Upper lobe of right lung (tissue), 1 donor: ENCODE measurements at places on chromosomes 5 and 9. TPM values are rescaled to one million over a fixed set of nuclear protein-coding genes. Genes with fewer than 3 reads are reported as not detected.

DNA sequence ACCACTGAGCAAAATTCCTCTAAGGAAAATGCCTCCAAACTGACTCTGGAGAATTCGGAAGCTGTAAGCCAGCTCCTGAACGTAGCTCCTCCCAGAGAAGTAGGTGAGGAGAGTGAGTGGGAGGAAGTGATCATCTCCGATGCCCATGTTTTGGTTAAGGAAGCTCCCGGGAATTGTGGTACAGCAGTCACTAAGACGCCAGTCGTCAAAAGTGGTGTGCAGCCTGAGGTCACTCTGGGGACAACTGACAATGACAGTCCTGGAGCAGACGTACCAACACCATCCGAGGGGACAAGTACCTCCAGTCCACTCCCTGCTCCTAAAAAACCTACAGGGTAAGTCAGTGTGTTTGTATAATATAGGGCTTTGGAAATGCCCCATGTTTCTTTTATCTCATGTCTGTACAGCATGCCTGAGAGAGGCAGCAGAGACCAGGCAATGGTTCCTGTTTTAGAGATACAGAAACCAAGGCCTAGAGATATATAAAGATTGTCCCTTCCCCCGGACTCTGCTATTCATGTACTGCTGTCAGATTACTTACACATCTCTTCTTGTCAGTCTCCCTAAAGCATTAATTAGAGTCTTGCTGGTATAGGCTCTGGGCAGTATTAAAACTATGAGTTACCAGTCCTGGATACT, 23.9 kb downstream of the HMGXB3 start:
- DNase-seq, result no peak

DNA sequence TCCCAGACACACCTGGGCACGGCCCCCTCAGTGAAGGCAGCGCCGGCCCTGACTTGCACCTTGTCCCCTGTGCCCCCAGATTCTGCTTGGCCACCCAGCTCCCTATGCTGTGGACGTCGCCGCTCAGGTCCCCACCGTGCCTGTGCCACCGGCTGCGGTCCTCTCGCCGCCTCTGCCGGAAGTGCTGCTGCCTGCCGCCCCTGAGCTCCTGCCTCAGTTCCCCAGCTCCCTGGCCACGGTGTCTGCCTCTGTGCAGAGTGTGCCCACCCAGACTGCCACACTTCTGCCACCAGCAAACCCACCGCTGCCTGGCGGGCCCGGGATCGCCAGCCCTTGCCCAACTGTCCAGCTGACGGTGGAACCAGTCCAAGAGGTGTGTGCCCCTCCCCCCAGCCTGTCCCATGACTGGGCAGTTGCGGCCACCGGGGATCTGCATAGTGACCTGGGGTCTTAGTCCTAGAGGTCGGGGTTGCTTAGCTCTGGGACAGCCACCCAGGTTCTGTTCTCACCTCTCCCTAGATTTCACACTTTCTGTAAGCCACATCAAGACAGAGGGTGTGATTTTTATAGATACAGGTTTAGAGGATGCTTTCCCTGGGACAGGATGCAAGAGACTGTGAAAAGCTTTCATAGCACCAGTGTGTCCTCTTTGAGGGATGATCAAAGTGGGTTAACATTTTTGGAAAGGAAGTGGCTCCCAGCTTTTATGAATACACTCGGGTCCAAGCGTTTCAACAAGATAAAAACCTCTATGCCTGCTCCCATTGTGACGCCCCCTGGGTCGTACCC, 78.0 kb downstream of the WNK2 start:
- DNase-seq, result peak; percentile 46

GRCh38 chr5:90446961-90447360, 27.6 kb downstream of the MBLAC2 start:
- no peak for DNase-seq

DNA sequence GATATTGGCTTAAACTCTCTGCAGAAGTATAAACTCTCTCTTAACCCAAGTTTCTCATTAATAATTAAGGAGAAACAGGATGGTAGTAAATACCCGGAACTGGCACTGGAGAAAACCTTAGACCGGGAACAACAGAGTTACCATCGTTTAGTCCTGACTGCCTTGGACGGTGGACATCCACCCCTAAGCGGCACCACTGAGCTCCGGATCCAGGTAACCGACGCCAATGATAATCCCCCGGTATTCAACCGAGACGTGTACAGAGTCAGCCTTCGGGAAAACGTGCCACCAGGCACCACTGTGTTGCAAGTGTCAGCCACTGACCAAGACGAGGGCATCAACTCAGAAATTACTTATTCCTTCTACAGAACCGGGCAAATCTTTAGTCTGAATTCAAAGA, 861 bp downstream of the PCDHGB5 start:
- no peak for DNase-seq

GRCh38 chr5:90563108-90563507, 4.5 kb downstream of the ADGRV1 start:
- DNase-seq, result no peak

DNA sequence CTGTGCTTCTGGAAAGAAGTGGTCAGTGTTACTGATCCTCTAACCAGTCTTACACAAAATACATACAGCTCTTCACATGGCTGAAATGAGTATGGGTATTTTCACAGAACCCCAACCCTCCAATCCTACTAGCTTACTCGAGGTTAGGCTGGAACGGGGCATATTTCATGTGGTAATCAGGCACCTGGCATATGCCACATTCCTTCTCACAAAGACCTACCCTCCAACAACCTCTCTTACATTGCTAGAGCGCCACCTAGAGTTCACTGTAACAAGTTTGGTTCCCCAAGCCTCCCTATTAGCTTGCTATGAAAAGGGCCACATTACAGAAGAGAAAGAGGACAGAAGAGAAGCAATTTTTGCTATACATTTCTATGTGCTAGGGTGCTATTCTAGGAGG, 597.3 kb downstream of the PRELID2 start:
- DNase-seq, result no peak

GRCh38 chr5:96236051-96236450, 197.0 kb downstream of the PCSK1 start:
- no peak for DNase-seq

DNA sequence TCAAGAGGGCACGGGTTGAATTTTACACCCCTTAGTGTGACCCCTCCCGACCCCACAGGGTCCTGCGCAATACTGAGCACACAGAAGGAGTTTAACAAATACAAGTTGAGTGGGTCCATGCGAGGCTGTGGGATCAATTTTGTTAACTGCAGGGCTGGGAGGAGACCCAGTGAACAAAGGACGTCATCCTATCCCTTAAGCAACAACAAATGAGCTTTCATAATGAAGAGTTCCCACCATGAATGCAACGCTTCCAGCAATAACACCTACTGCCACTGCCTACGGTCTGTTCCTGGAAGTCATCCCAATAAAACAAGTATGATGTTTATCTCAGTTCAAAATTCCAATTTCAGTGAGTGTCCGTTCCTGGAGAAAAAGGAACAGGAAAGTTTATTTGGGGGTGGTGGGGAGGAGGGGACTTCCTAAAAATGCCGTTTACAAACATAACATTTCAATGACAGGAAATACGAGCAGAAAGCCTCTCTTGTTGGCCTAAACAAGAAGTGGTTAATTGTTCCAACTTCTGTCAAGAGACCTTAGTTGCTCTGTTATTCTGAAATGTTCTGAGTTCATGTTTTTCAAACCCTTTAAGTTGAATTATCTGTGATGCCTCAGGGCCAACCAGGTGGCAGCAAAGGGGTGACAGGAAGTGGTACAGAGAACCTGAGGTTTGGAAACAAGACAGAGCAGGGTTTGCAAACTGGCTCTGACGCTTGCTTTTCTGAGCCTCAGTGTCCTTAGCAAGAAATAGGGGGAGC, 65.8 kb upstream of the PLPP6 start:
- no peak for DNase-seq

- no peak for DNase-seq
Observed at GRCh38 chr5:147072622-147073021, 162.2 kb upstream of the STK32A start.

GRCh38 chr9:132989414-132989996, 11.0 kb downstream of the GFI1B start:
- no peak for DNase-seq

GRCh38 chr5:102681403-102681983, 73.6 kb upstream of the PAM start:
- DNase-seq, result peak; percentile 67

DNA sequence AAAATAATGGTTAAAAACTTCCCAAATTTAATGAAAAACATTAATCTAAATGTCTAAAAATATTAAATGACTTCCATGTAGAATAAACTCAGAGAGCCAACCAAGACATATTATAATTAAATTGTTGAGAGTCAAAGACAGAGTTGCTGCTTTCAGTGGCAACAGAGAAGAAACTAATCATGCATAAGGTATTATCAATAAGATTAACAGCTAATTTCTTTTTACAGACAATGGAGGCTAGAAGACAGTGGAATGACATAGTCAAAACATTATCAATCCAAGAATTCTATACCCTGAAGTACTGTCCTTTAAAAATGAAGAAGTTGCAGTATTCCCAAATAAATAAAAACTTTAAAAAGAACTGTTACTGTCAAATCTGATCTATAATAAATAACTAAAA, 268.7 kb downstream of the IRX2 start:
- DNase-seq, result no peak

- no peak for DNase-seq
Observed at GRCh38 chr5:145449794-145450193, 385.3 kb downstream of the PRELID2 start.

- no peak for DNase-seq
Observed at GRCh38 chr9:116877072-116877471, 190.0 kb downstream of the TRIM32 start.

DNA sequence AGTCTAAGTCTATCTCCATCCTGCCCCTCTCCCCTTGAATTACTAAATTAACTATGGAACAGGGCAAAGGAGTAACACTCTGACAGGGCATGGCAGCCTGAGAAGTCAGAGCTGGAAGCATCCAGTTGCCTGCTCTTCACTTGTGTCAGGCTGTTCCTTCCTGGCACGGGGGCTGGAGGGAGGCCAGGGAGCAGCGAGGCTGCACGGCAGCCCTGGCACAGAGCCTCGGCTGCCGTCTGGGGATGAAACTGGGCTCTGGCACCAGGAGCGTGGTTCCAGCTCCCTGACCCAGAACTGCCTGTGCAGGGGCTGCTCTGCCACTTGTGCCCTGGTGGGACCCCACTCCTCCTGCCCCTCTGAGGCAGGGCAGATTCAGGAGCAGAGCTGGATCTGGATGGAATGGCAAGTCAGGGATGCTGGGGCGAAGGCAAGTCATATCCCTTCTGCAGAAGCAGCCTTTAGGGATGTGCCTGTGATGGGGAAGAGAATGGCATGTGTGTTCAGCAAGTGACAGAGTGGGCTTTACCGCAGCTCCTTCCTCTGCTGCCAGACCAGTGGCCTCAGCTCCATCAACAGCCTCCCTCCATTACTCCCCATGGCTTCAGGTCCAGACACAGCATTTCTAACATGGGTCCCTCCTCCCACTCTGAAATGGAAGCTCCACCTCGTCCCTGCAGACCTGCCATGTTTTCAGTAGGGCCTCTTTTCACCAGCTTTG, 42.2 kb upstream of the PDE8B start:
- peak; percentile 69 for DNase-seq

DNA sequence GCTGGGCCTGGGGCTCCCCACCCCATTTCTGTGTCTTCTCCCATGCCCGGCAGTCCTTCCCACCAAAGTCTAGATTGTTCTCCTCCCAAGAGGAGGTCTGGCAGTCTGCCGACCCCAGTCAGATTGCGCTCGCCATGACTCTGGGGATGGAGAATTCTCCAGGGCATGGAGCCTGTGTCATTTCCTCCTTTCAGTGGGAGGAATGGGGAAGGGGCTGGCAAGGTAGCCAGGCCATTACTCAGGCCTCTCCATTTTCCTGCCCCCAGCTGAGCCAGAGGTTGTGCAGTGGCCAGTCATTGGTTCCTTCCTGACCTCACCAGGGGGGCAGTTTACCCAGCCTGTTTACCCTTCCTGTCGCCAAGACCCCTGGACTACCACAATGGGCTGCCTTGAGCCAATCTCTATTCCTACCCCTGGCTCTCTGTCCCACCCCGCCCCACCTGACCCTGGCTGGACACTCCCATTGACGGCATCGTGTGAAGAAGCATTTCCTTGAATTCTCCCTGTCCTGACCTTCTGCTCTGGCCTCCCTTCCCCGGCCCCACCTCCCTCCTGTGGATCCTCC, 628 bp downstream of the SYNPO start:
- DNase-seq, result no peak

DNA sequence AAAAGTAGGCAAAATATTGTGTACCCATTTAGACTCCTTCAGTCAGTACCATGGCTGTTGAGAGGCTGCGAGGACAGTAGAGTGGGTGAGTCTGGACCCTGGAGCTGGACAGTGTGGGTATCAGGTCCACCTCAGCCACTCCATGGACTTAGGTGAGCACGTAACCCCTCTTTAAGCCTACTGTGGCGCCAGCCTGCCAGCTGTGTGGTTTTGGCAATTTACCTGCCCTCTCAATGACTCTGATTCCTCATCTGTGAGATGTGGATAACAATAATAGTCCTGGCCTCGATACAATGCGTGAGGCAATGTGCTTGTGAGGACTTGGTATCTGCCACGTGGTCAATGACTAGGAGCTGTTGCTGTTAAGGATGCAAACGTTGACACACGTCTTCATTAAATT, 17.9 kb downstream of the SLC1A3 start:
- no peak for DNase-seq

DNA sequence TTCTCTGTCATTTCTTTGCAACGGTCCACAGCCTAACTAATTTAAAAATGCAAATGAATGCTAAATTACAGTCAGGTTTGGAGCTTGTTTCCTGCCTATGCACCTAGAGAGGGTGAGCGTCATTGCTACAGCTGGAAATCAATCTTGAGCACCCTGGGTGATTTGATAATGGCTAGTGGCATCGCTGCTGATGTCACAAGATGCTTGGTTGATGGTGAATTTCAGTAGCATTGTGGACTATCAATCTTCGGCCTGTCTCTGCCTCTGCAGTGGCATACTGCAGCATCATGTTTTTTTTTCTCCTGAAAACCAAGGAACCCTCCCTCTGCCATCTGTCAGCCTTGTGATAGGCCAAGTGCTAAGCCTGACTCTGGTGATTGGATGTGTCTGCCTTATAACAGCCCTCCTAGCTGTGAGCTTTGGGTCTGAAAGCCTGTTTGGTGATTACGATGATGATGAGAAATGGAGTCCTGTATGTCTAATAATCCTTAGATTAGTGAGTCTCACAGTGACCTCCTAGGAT, 75.3 kb downstream of the NMUR2 start:
- no peak for DNase-seq

DNA sequence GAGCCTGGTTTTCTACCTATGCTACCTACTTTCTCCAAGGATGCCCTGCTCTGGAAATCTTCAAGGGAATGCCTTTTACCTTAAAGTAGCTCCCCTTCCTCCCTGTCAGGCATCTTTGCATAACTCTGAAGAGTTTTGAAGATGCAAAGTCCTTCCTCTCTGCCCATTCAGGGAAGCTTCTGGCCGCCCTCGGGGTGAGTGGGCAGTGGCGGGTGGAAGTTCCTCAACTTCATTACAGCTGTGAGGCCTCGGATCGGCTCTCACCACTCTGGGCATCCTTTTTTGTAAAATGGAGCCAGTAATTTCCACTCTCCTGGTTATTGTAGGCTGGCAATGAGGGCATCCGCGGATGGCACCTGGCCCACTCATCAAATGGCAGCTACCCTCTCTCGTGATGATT, 31.7 kb upstream of the STXBP1 start:
- peak; percentile 82 for DNase-seq

CFAP90 gene
- total RNA-seq, result 0.93 TPM

PCDHGA7 gene
- 2.5 TPM for total RNA-seq

PCDHGA10 gene
- 6.2 TPM for total RNA-seq

TIGD6 gene
- 4.0 TPM for total RNA-seq

CDC20B gene
- total RNA-seq, result not detected

IL7R gene
- 226 TPM for total RNA-seq

NIPBL gene
- 63.0 TPM for total RNA-seq

SCGB3A2 gene
- total RNA-seq, result 186 TPM

BARHL1 gene
- not detected for total RNA-seq
